AML-193 (cell line): ENCODE measurements at places on chromosomes 5 and 9.
A peak's percentile ranks its signal among the peaks of the same experiment; 100 is the strongest.

- DNase-seq = no peak
Measured at GRCh38 chr5:10580531-10581423, 16.9 kb downstream of the ANKRD33B start.

- DNase-seq = no peak
Measured at GRCh38 chr5:123116757-123117156, 27.7 kb downstream of the PRDM6 start.

DNA sequence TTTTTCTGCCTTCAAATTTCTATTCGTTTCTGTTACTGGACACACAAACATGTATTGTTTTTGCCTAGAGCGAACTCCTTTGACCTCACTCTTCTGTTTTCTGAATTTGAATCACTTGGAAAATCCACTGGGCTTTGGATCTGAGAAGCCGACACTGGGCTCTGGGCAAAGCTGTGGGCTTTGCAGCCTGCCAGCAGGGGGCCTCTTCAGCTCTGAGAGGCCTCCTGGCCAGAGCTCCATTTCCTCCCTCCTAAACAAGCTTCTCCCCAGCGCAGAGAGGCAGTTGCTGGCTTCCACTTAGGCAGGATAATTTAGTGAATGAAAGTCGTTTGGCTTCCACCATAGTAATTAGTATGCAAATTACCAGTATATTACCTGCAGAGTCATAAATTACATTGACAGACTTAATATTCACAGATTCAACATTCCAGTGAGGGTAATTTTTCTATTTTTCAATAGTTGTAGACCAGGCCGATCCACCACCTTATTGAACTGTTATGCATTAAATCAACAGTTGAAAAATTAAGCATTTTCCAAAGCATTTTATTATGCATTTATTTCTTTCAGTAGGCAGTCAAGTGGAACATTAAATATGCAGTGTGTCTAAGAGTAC, 104.0 kb upstream of the ZNF366 start:
- peak; percentile 36 for DNase-seq

DNA sequence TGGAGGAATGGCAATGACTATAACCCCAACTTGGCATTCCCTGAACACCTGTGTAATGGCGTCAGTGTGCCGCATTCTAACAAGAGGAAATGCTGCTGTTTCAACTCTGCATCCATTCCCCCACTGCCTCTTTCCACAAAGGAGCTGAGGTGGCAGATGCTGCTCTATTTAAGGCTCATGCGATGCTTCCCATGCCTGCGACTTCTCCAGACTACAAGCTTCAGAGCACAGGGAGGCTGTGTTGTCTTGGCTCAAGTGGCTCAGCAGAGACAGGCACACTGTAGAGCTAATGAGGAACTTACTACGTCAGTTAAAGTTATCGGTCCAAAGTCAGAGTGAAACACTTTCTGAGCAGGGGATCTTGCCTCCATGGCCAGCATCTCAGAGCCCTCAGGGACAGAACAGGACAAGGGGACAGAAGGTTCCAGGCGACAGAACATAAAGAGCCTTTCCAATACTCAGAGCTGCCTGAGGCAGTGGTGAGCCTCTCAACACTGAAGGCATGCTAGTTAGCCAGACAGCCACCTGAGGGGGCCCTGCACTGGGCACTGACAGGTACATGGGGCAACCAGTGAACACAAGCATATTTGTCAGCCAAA, 21.8 kb downstream of the TNIP1 start:
- DNase-seq = no peak

- DNase-seq = no peak
Measured at GRCh38 chr9:127539982-127540663, 72.0 kb upstream of the STXBP1 start.

DNA sequence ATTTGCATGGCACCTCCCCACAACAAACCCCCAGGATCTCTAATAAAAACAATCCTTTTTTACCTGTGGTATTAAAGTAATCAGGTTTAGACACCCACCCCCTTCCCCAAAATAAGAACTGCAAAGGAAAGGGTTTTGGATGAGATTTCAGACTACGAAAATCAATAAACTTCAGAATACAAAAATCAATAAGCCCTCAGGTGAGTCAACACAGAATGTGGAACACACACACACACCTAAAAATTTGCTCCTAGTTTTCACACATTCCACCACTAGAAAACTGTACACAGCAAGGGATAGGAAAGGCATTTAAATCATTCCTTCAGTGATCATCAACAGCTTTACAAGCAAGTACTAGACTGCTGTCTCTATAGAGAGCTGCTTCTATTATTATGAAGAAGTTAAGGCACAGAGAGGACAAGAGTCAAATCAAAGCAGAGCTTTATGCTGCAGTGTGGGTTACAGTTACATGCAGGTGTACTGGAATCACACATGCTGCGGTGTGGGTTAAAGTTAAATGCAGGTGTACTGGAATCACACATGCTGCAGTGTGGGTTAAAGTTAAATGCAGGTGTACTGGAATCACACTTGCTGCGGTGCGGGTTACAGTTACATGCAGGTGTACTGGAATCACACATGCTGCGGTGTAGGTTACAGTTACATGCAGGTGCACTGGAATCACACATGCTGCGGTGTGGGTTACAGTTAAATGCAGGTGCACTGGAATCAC, 36.3 kb downstream of the PFDN1 start:
- no peak for DNase-seq

DNA sequence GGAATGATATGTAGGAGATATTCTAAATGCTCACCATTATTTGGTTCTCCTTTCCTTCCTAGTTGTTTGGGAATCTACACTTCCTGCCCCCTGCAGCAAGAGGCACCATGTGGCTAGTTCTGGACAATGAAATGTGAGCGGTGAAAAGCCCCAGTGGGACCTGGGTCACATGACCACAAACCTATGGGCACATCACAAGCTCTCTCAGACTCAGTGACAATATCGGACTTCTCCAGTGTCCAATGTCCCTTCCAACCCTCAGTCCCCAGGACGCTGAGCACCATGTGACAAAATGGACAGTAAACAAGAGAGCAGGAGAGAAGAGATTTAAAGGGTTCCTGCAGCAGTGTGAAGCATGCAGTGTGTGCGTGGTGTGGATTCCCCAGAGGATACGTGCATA, 44.6 kb upstream of the FOXE1 start:
- DNase-seq = no peak

- DNase-seq = no peak
Measured at GRCh38 chr5:38657020-38657419, 100.6 kb upstream of the LIFR start.

DNA sequence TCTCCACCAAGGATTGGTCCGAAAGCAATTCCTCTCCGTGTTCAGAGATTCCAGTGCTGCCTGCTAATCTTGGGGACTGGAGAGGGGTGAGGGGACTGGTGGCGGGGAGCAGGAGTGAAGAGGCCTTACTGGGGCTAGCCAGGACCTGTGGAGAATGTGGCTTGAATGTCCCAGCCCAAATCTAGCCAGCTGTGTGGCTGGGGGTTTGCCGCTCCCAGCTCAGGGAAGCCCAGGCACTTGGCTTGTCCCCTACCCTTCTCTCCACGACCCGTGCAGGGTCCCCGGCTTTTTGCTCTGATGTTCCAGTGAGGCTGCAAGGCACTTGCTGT, 2.4 kb downstream of the N4BP3 start:
- no peak for DNase-seq

DNA sequence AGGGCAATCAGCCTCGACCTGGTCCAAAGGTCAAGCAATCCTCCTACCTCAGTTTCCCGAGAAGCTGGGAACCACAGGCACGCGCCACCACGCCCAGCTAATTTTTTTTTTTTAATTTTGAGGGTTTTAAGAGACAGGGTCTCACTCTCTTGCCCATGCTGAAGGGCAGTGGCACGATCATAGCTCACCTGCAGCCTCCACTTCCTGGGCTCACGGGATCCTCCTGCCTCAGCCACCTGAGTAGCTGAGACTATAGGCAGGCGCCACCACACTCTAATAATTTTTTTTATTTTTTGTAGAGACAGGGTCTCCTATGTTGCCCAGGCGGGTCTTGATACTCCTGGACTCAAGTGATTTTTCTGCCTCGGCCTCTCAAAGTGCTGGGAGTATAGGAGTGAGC, 1.6 kb downstream of the UIMC1 start:
- no peak for DNase-seq

DNA sequence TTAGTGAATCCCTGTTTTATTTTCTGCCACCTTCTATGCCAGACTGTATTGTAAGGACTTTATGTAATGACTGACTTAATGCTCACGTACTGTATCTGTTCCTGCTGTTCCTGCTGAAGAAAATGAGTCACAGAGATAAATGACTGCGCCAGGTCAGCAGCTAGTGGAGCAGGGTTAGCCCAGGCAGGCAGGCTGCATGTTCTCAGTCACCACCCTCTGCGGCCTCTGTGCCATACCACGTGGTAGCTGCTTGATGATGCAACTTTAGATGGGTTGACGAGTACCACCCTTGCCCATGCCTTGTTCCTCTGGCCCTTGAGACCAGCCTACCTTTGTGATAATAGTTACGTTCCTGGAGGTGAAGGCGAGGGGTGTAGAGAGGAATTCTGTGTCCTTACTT, 161.9 kb downstream of the TRIO start:
- no peak for DNase-seq
